Trophoblast cell (in vitro differentiated cells and primary cell): ENCODE measurements at places on chromosomes 3 and 15.

DNA sequence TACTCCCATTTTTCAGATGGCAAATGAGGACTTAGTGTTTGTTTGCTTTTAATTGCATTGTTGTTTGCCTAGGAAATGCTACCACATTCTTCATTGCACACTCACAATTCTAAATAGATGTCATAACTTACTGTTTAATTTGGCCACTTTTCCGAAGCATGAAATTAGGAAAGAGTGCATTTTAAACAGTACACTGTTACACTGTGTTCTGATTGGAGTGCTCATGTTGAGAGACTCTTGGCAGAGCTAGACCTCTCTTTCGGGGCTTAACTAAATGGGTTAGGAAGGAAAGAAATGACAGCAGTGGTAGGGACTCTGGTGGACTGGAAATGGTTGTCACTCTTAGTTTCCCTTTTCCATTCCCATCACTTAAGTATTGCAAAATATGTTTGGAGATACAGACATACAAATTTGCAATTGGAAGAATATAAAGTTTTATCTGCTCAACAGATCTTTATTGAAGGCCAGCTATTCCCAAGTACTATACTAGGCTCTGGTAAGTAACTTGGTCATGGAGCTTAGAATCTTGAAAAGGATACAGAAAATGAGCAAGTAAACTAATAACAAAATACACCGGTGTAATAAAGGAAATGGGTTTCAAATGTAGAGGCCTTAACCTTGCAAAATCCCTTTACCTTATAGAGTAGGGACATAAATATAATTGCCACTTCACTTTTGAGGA is 90.2 kb downstream of the DCUN1D1 start:
- H3K4me3 ChIP-seq = no peak overlapping the region
- H3K27me3 ChIP-seq = no peaks in the 10 kb centered on the region
- no peak overlapping the region for H3K27ac ChIP-seq
- H3K36me3 ChIP-seq = no peaks in the 10 kb centered on the region

- H3K4me3 ChIP-seq = no peak overlapping the region
- H3K4me1 ChIP-seq = no peaks in the 10 kb centered on the region
- H3K27ac ChIP-seq = no peak overlapping the region
- DNase-seq = no peak
- H3K36me3 ChIP-seq = no peaks in the 10 kb centered on the region
- H3K27me3 ChIP-seq = no peaks in the 10 kb centered on the region
These were observed 331.5 kb upstream of the SLCO3A1 start for GRCh38 chr15:91521996-91522395.

- peaks cover 4% of the 10 kb centered on the region for H3K4me1 ChIP-seq
- peak; percentile 97 for DNase-seq
- no peak overlapping the region for H3K4me3 ChIP-seq
- H3K27ac ChIP-seq = no peak overlapping the region
These were observed 119.6 kb downstream of the ASB7 start for GRCh38 chr15:100721758-100722550.

DNA sequence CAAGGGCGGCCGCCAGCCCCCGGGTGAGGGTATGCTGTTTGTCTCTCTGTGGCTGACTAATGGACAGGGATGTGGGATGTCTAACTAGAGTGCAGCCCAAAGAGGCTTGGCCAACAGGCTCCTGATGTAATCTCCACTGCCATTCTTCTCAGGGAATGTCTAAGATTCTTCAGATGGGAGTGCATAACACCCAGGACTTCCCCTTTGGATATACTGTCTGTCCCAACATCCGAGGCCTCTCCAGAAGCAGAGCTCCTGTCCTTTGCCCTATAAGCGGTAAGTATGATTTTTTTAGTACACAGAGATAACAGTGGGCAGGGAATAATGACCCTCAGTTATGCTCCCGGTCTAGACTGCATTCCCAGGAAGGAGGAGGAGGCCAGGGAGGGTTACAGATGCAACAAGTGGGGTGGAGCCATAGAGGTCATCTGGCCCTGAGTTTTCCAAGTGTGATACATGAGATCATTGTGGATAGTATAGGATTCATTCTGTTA is 62.5 kb upstream of the SLCO2A1 start:
- peak overlapping the region; percentile 98 for H3K27ac ChIP-seq
- H3K4me3 ChIP-seq = no peak overlapping the region
- peak; percentile 99 for DNase-seq
- H3K36me3 ChIP-seq = no peaks in the 10 kb centered on the region
- no peaks in the 10 kb centered on the region for H3K27me3 ChIP-seq

DNA sequence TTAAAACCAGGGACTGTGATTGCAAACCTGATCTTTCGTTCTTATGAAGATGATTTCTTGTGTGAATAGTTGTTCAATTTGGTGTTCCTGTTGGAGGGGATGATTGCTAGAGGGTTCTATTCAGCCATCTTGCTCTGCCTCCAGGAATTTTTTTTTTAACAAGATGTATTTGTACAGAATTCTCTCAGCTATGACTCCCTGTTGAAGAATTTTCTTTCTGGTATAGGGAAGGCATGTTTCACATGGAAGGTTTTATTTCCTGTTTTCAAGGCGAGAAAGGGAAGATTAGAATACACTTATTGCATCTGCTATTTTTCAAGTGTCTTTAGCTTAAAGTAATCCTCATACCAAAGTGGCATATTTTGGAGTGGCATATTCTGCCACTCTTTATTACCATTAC is 5.6 kb upstream of the LRRC34 start:
- no peak overlapping the region for H3K27ac ChIP-seq
- H3K4me1 ChIP-seq = no peaks in the 10 kb centered on the region
- no peaks in the 10 kb centered on the region for H3K36me3 ChIP-seq
- H3K4me3 ChIP-seq = no peak overlapping the region
- H3K27me3 ChIP-seq = no peaks in the 10 kb centered on the region

DNA sequence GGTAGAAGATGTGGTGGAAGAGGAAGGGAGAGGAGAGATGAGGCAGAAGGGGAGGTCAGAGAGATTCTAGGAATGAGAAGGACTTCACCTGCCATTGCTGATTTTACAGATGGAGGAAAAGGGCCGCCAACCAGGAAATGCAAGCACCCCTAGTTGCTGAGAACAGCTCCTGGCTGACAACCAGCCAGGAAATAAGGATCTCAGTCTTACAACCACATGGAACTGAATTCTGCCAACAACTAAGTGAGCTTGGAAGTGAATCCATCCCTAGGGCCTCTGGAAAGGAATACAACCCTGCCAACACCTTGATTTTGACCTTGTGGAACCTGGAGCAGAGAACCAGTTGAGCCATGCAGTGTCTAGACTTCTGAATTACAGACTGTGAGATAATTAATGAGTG is 86.6 kb downstream of the EDEM1 start:
- no peaks in the 10 kb centered on the region for H3K27me3 ChIP-seq
- H3K4me3 ChIP-seq = no peak overlapping the region
- no peaks in the 10 kb centered on the region for H3K36me3 ChIP-seq
- no peak for DNase-seq
- H3K4me1 ChIP-seq = no peaks in the 10 kb centered on the region

- DNase-seq = no peak
- H3K4me1 ChIP-seq = no peaks in the 10 kb centered on the region
- H3K27ac ChIP-seq = no peak overlapping the region
- no peaks in the 10 kb centered on the region for H3K36me3 ChIP-seq
- no peaks in the 10 kb centered on the region for H3K27me3 ChIP-seq
These were observed 368.6 kb upstream of the THRB start for GRCh38 chr3:24863215-24863614.

DNA sequence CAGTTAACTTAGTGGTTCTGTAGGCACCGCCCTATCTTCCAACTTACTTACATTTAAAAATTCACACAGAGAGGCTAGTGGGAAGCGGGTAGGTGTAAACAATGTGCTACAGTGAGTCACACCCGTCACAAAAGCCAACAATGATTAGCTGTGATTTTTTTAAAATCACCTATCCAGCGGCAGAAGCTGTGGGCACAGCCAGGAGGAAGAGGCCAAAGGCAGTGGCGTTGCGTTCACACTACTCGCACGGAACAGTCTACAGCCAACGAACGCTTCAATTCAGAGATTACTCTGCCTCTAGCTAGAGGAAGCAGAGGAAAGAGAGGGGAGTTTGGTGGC is 2.5 kb upstream of the NLGN1 start:
- peaks cover 2% of the 10 kb centered on the region for H3K4me1 ChIP-seq
- no peaks in the 10 kb centered on the region for H3K36me3 ChIP-seq
- H3K27me3 ChIP-seq = peaks cover 8% of the 10 kb centered on the region
- no peak overlapping the region for H3K27ac ChIP-seq

DNA sequence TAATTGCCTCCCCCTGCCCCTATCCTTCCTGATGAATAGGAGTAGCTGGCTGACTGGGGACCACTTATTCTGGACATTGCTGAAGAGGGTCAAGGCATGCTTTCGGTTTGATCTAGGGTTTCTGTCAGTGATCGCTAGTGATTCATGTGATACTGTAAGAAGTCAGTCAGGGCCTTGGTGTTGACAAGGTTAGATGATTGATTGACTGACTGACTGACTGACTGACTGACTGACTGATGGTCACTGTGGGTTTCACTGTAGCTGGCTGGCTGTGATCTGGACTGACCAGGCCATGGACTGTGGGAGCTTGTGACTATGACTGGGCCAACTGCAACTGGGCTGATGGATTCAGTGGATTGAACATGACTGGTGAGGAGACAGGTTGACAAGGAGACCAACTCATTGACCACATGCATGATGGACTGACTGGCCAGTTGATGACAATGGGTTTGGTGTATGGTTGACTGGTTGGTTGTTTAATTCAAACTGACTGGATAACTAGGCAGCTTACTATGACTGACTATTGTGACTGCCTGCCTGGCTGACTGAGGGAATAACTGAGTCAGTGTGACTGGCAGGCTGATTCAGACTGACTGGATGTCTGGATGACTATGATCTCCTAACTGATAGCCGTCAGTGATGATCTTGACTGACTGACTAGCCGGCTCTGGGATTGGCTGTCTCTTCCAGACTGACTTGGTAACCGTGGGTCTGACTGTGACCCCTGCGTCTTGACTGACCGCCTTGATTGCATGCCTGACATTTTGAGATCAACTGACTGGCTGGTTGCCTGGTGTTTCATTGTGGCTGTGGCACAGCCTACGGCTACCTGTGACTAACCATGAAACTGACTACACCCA is 509.9 kb downstream of the SHQ1 start:
- H3K4me1 ChIP-seq = peaks cover 15% of the 10 kb centered on the region
- H3K27ac ChIP-seq = peak overlapping the region; percentile 19
- H3K4me3 ChIP-seq = no peak overlapping the region
- H3K27me3 ChIP-seq = no peaks in the 10 kb centered on the region
- no peaks in the 10 kb centered on the region for H3K36me3 ChIP-seq

GRCh38 chr3:37653466-37653865 is 208.2 kb upstream of the CTDSPL start:
- peak overlapping the region; percentile 83 for H3K27ac ChIP-seq
- no peak overlapping the region for H3K4me3 ChIP-seq
- no peaks in the 10 kb centered on the region for H3K27me3 ChIP-seq
- DNase-seq = peak; percentile 8
- peaks cover 8% of the 10 kb centered on the region for H3K4me1 ChIP-seq

DNA sequence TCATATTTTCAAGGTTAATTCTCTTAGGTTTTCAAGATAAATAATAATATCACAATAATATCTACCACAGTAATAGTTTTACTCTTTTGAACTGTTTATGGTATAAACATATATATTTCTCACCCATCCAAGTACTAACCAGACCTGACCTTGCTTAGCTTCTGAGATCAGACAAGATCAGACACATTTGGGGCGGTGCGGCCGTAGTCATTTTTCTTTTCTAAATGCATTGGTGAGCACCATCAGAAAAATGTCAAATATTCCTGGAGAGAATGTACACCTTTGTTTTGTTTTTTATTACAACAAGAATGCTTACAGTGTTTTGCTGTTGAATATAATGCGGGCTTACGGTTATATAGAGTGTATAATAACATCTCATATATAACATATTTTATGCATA is 267.8 kb downstream of the ADAMTS17 start:
- no peaks in the 10 kb centered on the region for H3K36me3 ChIP-seq
- no peak overlapping the region for H3K27ac ChIP-seq
- DNase-seq = peak; percentile 78

GRCh38 chr3:136251511-136251910 is 1.4 kb downstream of the PCCB start:
- H3K4me3 ChIP-seq = no peak overlapping the region
- no peaks in the 10 kb centered on the region for H3K36me3 ChIP-seq
- no peak overlapping the region for H3K27ac ChIP-seq

DNA sequence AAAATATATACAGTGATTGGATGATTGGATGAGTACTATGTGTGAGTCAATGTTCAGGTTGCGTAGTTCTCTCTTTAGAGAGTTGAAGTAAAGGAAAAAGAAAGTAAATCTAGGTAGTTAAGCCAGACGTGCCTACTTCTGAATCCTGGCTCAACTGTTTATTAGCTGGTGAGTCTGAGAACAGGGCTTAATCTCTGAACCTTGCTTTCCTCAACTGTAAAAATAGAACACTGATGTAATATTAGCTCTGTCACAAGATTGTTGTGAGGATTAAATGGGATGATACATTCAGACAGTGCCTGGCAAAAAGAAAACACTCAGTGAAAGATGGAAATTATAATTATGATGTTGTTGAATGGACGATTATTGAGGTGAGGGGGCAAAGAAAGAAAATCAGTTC is 413.4 kb downstream of the MAGI1 start:
- H3K27ac ChIP-seq = no peak overlapping the region
- no peak overlapping the region for H3K4me3 ChIP-seq
- DNase-seq = no peak
- H3K36me3 ChIP-seq = no peaks in the 10 kb centered on the region
- no peaks in the 10 kb centered on the region for H3K27me3 ChIP-seq
- H3K4me1 ChIP-seq = no peaks in the 10 kb centered on the region

DNA sequence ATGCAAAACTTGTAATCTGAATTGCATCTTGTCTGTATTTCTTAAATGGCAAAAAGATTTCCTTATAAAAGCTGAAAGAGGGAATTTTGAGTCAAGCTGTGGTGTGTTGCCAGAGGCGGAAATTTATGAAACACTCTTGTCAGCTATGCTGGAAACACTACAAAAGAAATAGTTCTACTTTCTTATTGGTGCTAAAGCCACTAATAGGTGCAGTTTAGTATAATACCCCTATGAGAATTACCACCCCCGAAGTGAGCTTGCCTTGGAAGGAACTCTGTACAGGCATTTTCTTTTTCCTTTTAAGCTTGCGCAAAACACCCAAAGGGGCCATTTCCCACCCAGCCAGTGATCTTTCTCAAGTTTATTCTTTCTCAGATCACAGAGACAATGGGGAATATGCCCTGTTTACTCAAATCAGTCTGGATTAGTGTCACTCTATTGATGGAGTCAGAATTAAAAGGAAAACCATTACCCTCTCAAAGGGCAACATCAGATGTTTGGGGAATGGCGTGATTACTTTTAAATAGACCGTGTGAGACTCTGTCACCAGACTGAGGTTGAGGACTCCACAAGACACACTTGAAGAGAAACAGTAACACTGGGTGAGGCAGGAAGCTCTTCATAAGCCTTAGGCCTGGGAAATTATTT is 166.0 kb downstream of the TP63 start:
- H3K27ac ChIP-seq = no peak overlapping the region
- peaks cover 3% of the 10 kb centered on the region for H3K4me1 ChIP-seq
- H3K4me3 ChIP-seq = no peak overlapping the region
- H3K27me3 ChIP-seq = no peaks in the 10 kb centered on the region
- H3K36me3 ChIP-seq = no peaks in the 10 kb centered on the region

DNA sequence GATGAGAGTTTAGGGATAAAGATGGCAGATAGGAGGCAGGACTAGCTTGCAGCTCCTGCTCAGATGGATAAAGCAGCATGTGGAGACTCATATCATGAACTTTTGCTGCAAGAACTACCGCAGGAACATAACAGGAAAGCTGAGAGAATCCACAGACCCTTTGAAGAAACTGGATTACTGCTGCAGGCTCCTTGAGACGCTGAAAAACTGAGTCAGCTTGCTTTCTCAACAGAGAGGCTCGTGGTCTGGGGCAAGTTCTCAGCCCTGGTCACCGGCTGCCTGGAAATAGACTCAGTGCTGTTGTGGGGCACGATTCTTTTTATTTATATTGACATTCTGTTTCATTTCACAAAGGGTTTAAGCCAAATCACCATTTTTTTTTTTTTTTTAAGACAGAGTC is 28.8 kb upstream of the TRIM59 start:
- H3K4me1 ChIP-seq = peaks cover 4% of the 10 kb centered on the region
- no peaks in the 10 kb centered on the region for H3K36me3 ChIP-seq
- peak; percentile 19 for DNase-seq
- peak overlapping the region; percentile 23 for H3K27ac ChIP-seq
